ENCODE measurements at places on chromosomes 6 and 20.

DNA sequence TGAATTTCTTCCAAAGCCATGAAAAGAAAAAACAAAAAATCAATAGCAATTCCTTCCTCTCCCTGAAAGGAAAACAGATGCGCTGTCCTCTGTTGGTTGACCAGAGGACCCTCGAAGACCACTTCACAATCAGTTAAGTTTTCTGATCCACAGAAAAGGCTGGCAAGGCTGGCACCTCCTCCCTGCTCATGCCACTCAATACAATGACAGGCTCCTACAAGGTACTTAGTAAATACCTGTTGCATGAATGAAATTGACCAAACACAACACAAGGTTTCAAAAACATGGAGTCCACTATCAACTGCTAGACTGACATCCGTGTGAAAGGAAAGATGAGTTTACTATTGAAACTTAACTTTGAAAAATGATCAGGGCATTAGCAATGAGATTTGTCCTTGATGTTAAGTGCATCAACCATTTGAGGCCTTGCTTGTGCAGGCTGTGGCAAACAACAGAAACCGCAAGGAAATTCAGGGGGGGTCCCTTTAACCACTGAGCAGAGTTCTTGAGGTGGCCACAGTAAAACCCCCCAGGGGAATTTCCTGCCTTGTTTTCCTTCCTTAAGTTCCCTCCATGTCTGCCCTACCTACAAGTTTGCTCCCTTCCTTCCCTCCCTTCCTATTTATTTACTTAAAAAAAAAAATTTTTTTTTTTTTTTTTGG is 27.9 kb upstream of the RTF2 start:
- DNase-seq: no peak

GRCh38 chr20:37364013-37364926 is 18.3 kb downstream of the SRC start:
- no peak for DNase-seq

GRCh38 chr6:117498159-117498558 is 15.7 kb downstream of the DCBLD1 start:
- DNase-seq: peak; percentile 85

GRCh38 chr6:3419624-3420272 is 37.1 kb downstream of the SLC22A23 start:
- peak; percentile 93 for DNase-seq

- peak; percentile 10 for DNase-seq
These were observed 154.5 kb downstream of the CD83 start for GRCh38 chr6:14271789-14272736.

GRCh38 chr20:821046-821730 is 12.3 kb upstream of the FAM110A start:
- DNase-seq: no peak

- no peak for DNase-seq
These were observed 547.7 kb upstream of the ID4 start for GRCh38 chr6:19289457-19289856.

- DNase-seq: no peak
These were observed at the start of gene C20orf204 for GRCh38 chr20:64035933-64036345. TSS of gene C20orf204 (plus strand) at chr20:64036182. CDS start at chr20:64036324, 142 bp downstream.

DNA sequence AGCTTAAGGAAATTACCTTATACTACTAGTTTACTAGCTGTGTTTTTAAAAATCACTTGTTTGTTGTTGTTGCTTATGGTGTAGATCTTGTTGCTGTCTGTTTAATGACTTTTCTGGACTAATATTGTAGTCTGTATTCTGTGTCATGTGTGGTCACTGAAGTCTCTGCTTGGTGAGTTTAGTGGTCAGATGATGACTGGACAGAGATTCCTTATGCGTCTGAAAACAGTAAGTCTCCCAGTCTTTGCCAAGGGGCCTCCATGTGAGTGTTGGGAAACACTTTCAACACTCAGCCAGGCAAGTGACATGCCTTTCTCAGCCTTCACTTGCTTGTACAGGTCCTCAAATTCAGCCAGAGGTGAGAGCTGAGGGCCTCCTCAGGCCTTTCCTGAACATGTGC is 256.9 kb upstream of the RNF24 start:
- DNase-seq: peak; percentile 52

GRCh38 chr6:128244751-128245405 is 275.5 kb downstream of the PTPRK start:
- DNase-seq: no peak

DNA sequence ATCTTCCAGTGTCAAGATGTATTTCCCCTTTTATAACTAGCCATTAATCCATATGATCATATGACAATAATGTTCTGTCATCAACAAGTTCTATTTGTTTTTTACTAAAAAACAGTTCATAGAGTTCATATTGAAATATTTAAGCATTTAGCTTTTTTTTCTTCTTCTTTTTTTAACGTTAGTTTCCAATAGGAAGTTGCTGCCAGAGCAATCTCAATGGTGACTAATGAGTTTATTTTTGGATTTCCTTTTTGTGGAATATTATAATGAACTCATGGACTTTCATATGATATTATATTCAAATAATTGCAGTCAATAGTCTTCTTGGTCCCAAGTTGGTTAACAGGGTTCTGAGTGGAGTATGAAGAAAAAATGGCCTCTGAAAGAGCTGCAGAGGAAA is 343.3 kb downstream of the BCKDHB start:
- DNase-seq: no peak

GRCh38 chr6:121305957-121306607 is 28.2 kb downstream of the TBC1D32 start:
- peak; percentile 50 for DNase-seq

- DNase-seq: no peak
These were observed 74.5 kb downstream of the PDE10A start for GRCh38 chr6:165588515-165588914.

DNA sequence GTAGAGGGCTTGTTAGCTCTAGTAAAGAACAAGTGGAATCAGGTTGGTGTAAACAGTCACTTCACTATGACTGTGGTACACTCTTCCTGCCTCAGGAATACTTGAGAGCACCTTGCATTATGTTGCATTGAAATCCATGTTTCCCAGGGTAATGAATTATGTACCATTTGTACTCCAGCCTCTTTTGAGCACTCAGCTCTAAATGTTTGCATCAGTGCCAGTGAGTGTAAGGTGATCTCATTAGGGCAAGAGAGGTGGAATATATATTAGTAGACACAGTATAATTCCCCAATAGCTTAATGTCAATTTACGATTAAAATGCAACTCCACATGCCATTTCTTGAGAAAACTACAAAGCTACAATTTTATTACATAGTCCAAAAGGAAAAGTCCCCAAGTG is 319.6 kb upstream of the POU3F2 start:
- no peak for DNase-seq

GRCh38 chr6:31870385-31870921 is 7.8 kb upstream of the NEU1 start:
- no peak for DNase-seq

GRCh38 chr6:5471044-5471443 is 209.7 kb downstream of the FARS2 start:
- peak; percentile 64 for DNase-seq

GRCh38 chr6:157635388-157636244 is 187.4 kb upstream of the SNX9 start:
- peak; percentile 36 for DNase-seq

- peak; percentile 25 for DNase-seq
These were observed 43.5 kb downstream of the TTI1 start for GRCh38 chr20:37989601-37990295.

DNA sequence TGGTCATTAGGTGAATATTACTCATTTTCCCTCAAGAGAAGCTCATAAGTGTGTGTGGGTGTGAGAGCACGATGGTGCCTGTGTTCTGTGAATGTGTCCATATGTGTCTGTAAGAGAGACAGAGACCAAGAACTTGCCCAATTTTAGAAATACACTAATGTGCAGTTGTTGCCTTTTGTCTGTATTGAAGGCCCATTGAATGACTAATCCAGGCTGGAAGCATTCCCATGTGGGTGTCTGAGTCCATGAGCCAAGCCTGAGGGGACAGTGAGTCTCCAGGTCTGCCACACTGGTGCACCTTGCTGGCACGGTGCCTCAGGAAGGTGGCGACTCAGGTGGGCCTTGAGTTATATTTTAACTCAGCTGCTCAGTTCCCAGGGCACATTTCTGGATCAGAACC is 25.5 kb upstream of the ASXL1 start:
- peak; percentile 86 for DNase-seq

GRCh38 chr20:55253781-55254180 is 751.5 kb downstream of the CBLN4 start:
- peak; percentile 16 for DNase-seq

DNA sequence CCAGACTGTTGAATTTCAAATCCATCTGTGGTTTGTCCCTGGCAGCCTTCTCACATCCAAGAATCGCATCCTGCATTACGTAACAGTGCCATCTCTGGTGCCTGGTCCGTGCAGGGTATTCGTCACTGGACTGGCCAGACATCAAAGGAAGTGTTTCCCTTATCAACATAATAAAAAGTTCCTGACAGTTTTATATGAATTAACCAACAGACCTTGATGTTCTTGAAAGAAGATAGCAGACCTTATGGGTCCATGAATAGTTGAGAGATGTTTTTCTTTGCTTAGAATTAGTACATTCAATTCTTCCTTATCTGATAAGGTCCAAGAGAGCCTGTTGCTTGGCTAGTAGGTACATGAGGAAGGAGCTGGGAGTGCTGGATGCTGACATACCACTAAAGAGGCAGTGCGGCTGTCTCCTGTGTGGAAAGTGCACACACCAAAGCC is 77.6 kb downstream of the PHACTR2 start:
- DNase-seq: peak; percentile 35

DNA sequence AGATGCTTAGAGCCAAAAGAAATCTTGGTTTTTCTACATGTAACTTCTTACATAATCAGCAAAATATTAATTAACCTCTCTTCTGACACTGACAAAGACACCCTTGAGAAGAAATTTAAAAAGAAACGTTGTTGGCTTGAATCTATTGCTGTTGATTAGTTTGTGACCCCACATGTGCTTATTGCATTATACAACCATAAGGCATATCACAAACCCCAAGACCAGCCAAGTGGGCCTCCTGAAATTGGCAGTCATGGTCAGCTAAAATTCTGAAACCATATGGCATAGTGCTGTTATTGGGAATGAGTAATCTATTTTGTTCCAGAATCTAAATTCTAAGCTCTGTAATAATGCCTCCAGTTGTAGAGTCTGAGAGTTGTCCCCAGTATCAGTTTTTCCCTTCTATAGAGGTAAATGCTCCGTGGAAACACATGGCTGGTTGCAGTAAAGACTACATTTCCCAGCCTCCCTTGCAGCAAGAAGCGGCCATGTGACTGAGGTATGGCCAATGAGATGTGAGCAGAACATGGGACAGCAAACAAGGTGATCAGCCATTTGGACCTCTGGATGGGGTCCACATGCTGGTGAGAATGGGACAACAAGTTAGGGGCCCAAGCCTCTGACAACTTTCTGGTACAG is 42.3 kb upstream of the PTPN1 start:
- DNase-seq: peak; percentile 55

- DNase-seq: peak; percentile 63
These were observed 182.8 kb upstream of the FOXQ1 start for GRCh38 chr6:1129131-1129530.

DNA sequence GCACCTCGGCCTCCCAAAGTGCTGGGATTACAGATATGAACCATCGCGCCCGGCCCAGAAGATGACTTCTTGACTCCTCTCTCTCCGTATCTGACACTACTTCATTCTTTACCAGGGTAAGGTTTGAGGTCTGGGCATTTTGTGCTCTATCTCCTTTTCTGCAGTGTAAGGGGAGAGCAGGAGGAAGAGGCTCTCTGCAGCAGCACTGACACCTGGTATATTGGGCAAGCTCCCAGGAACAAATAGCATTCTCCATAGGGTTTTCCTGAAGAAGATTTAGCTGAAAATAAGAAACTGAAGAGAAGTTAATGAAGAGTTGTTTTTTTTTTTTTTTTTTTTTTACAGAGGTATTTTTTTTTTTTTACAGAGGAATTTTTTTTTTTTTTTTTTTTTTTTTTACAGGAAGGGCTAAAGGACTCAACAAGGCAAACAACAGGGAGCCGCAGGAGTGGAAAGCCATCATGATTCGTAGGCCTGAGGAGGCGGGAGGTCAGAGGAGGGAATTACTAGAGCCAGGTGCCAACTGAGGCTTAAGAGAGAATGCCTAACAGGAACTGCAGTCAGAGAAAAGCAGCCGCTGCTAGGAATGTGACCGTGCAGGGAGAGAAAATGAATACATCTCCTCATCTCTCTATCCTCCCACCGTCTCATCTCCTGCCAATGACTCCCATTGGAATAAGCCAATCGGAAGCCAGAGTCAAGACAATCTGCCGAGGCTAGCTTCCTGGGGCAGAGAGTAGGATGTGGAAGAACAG is 34.7 kb upstream of the ADGRF4 start:
- no peak for DNase-seq

GRCh38 chr20:50286609-50287008 is 96.0 kb downstream of the CEBPB start:
- peak; percentile 95 for DNase-seq

- DNase-seq: no peak
These were observed 28.0 kb downstream of the ARFGEF2 start for GRCh38 chr20:48949304-48950170.

DNA sequence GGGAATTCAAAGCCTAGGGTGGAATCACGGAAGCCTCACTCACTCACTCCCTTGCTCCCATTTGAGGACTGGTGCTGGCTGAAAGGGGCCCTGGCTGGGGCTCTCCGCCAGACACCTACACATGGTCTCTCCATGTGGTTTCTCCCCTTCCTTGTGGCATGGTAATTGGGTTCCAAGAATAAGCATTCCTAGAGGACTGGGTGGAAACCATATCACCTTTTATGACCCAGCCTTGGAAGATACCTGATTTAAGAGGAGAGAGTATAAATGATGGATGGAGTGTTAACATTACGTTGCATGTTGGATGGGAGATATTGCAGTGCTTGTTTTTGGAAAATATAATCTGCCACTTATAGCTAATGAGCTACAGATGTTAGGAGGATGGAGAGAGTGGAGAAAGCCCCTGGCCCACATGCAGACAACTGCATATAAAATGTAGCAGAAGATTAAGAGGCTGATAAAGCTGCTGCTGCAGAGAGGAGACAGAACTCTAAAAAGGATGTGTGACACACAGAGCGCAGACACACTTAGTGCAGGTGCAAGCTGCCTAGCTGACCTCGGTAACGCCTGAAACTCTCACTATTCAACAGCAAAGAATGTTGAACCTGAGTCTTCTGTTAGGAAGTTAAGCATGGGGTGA is 23.3 kb upstream of the CDKN1A start:
- no peak for DNase-seq

GRCh38 chr6:147231589-147231988 is 27.4 kb downstream of the STXBP5 start:
- DNase-seq: no peak

DNA sequence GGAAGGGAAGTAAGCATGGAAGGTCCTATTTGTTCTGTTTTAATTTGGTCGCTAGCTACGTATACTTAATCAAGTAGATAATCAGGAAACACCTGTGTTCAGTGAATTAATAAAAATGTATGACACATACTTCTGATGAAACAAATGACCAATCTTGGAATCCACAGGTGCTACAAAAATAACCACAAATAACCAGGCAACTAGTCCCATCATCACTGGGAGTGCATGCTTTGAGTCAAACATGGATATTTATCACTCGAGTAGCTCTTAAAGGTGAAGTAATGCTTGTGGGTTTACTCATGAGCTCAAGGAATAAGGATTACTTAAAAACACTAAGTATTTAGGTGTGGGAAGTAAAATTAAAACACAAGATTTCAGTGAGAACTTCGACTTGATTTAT is 285.6 kb upstream of the ID4 start:
- DNase-seq: no peak
